ENCODE measurements at places on chromosomes 13 and 19.

DNA sequence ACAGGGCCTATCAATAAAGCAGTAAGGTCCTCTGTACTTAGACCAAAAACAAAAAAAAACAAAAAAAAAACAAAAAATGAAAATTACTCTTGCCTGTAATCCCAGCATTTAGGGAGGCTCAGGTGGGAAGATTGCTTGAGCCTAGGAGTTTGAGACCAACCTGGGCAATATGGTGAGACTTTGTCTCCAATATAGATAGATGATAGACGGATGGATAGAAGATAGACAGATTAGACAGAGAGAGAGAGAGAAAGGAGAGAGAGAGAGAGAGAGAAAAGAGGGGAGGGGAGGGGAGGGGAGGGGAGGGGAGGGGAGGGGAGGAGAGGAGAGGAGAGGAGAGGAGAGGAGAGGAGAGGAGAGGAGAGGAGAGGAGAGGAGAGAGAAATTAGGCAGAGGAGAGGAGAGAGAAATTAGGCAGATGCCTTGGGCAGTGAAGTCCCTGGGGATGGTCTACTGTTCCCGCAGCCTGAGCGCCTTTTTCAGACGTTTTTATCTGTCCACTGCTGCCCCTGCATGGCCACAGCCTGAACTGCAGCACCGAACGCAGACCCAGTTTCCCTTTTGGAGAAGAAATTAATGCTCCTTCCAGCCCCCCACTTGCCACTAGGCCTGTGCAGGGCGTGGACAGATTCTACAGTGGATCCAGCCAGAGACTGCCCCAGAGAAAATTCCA lies 9.8 kb upstream of the ZNF627 start:
- DNase-seq: peak; percentile 61

- DNase-seq: no peak
Observed at GRCh38 chr19:19319732-19320360, 463 bp downstream of the SUGP1 start.

DNA sequence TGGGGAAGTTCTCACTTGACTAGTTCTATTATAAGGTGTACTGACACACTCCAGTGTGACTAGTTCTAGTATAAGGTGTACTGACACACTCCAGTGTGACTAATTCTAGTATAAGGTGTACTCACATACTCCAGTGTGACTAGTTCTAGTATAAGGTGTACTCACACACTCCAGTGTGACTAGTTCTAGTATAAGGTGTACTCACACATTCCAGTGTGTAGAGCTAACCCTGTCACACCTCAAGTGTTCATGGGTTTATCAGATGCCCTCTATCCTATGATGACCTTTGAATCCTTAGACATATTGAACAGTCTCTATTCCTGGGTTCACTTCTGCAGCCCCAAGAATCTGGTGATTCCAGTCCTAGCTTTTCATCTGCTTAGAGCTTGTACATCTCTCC lies 54.6 kb upstream of the MYO16 start:
- DNase-seq: no peak

GRCh38 chr19:24071078-24071477 lies 15.9 kb upstream of the ZNF254 start:
- no peak for DNase-seq

DNA sequence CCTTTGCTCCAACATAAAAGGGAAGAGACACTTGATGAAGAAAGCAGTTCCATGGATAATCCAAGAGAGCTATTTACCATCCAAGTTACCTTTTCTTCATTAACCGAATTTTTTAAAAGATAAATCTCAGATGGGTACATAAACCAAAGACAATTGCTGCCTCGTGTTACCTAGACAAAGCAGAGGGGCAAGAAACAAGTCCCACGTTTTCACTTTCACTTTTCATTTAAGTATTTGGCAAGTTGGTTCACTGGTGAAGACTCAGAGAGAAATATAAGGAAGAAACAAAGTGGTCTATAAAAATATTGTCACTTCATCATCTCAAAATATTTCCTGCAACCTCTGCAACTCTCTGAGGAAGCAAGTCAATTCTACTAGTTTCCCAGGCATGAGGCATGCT lies 446.1 kb downstream of the FGF14 start:
- no peak for DNase-seq

- DNase-seq: no peak
Observed at GRCh38 chr19:35432911-35433310, 15.1 kb upstream of the FFAR2 start.

- no peak for DNase-seq
Observed at GRCh38 chr19:39166571-39167391, 30.0 kb upstream of the NCCRP1 start.

DNA sequence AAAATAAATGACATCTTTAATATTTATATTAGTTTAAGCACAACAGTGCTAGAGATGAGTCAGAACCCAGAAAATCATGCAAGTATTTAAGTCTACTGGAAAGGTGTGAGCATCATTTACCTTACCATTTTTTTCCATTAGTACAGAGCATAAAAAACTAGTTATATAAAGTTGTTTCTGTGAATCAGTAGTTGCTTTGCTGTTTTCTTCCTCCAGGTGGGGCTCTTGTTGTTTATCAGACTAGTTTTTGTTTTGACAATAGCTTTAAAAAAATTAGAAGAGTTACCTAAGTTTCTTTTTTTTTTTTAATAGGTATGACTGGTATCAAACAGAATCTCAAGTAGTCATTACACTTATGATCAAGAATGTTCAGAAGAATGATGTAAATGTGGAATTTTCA lies 12.7 kb downstream of the SUGT1 start:
- no peak for DNase-seq

DNA sequence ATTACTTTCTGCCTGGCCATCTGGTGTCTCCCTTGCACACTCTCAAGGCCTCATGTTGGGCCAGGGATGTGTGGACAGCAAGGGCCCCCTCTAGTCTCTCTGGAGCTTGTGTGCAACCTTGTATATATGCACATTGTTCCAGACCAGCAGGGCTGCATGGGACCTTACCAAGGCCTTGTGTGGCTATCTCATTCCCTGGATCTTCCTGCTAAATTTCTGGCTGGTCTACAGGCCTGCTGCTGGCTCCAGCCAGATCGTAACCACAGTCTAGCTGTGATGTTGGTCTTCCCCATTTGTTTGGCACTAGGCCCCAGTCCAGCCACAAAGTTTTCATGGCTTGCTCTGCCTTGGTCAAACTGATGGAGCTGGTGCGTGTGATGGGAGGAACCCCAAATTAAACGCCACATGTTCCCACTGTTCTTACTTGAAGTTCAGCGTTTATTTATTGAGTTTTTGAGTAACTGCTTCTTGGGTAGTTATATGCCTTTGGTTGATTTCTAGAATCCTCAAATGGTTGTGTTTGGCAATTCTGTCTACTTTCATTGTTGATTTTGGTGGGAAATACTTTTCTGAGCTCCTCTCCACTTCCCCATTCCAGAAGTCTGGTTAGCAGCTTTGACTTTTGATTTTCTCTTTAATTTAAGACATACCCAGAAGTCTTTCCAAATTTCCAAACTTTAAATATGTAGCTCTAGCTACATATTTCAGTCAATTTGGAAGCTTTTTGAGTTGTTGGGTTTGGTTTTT lies 56.4 kb downstream of the SIPA1L3 start:
- no peak for DNase-seq

- DNase-seq: no peak
Observed at GRCh38 chr19:18179957-18180356, 6.3 kb downstream of the IFI30 start.

GRCh38 chr19:7888145-7888825 lies at the start of gene LRRC8E:
LRRC8E (plus strand) TSS chr19:7888510; CDS start chr19:7895604, 7,094 bp downstream.
- DNase-seq: peak; percentile 60

DNA sequence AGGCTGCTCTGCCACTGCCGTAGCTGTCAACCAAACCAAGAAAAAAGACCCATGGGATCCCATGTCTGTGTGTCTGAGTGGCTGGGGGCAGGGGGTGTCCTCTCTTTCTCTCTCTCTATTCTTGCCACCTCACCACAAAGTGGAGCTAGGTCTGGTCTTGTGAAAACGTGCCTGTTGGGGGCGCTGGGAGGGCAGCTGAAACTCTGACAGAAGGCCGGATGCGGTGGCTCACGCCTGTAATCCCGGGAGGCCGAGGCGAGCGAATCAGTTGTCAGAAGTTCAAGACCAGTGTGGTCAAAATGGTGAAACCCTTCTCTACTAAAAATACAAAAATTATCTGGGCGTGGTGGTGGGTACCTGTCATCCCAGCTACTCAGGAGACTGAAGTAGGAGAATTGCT lies 29.2 kb downstream of the ZNF146 start:
- DNase-seq: no peak

DNA sequence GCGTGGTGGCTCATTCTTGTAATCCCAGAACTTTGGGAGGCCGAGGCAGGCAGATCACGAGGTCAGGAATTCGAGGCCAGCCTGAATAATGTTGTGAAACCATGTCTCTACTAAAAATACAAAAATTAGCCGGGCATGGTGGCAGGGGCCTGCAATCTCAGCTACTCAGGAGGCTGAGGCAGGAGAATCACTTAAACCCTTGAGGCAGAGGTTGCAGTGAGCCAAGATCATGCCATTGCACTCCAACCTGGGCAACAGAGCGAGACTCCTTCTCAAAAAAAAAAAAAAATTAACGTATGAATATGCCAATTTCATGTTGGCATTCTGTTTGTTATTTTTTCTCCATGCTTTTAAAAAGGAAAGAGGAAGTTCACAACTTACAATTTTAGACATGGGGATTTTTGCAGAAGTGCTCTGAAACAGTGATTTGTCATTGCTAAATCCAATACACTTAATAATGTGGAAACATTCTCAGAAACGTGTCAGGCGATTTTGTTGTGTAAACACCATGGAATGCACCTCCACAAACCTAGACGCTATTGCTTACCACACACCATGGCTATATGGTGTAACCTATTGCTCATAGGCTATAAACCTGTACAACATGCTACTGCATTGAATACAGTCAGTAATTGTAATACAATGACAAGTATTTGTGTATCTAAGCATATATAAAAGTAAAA lies 115.9 kb upstream of the PCDH20 start:
- DNase-seq: no peak

- DNase-seq: no peak
Observed at GRCh38 chr19:31960474-31960873, 384.9 kb upstream of the ZNF507 start.

DNA sequence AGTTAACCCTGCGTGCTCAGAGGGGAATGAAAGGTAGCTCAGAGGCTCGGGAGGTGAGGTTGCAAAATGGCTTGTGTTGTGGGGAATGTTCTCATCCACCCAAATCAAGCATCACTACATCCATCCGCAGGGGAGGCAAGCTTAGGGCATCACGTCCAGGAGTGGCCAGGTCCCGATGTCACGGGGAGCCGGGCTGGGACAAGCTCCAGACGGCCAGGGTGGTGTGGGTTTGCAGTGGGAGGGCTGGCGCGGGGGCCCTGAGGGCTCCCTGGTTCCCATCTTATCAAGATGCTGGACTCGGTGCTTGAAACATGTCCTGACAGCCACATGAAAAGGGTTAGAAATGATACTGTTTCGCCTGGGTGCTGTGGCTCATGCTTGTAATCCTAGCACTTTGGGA lies 25.8 kb downstream of the EPN1 start:
- DNase-seq: no peak

GRCh38 chr13:100356889-100357288 lies 231.7 kb downstream of the GGACT start:
- no peak for DNase-seq
